ENCODE measurements at places on chromosomes 2 and 18.

DNA sequence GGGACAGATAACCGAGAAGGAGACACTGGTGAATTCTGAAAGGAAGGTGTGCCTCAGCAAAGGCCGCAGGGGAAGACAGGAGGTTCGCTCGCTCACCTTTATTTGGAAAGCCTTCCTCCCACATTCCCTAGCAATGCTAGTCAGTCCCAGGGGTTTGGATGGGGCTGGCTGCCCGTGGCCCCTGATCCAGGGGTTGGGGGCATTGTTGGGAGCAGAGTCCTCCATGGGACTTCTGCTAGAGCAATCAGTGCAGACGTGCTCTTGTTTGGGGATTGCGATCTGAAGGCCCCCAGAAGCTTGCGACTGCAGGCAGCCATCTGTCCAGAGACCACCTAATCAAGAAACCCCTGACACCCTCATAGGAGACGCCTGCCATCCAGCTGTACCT, 6.0 kb upstream of the CYP27C1 start:
- no peak for DNase-seq

- DNase-seq, result no peak
Observed at GRCh38 chr2:63755216-63755615, 86.5 kb upstream of the UGP2 start.

- DNase-seq, result no peak
Observed at GRCh38 chr18:36250827-36251226, 46.7 kb upstream of the FHOD3 start.

- DNase-seq, result no peak
Observed at GRCh38 chr2:29532436-29532835, 388.9 kb downstream of the ALK start.

GRCh38 chr2:75375646-75376582, 176.6 kb upstream of the TACR1 start:
- no peak for DNase-seq

- no peak for DNase-seq
Observed at GRCh38 chr2:237152361-237152760, 66.7 kb downstream of the COPS8 start.

GRCh38 chr2:176907341-176907740, 305.3 kb upstream of the HNRNPA3 start:
- no peak for DNase-seq

DNA sequence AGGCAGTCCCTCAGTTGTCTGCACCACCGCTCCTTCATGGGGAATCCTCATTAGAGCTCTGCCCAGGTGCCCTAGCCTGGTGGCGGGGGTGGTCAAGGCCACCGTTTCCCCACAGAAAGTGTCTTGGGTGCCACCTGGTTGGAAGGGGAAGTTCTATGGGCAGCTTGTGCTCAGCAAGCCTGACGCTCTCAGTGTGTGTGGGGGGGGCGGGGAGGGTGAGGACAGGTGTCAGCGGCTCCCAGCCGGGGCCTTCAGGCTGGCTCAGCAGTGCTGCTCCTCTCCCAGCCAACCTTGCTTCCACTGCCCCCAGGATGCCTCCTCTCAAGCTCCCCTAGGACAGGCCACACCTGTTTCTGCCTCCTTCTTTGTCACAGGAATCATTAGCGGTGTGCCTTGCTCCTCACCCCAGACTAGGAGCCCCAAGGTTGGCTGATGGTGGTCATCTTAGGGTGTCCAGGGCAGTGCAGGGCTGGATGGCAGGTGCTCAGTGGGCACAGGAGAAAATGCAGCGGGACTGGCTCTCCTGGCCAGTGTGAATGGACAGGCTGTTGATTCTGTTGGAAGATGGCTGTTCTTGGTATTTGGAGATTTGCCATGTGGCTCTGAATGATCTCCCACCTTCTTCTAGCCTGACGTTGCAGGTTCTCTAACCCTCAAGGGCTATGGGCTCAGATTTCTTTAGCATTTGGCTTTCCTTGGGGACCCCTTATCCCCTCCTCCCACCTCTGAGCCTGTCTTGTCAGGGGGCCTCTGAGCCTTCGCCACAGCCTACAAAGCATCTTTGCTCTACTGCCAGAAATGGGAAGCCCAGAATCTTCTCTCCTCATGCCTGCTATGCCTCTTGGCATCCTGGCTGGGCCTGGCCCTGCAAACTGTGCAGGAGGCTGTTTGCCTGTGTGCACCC, 185.8 kb upstream of the HS6ST1 start:
- DNase-seq, result no peak

GRCh38 chr2:28325567-28326468, 66.8 kb upstream of the FOSL2 start:
- DNase-seq, result no peak

GRCh38 chr2:95730813-95731212, 139.0 kb downstream of the TRIM43 start:
- DNase-seq, result no peak

DNA sequence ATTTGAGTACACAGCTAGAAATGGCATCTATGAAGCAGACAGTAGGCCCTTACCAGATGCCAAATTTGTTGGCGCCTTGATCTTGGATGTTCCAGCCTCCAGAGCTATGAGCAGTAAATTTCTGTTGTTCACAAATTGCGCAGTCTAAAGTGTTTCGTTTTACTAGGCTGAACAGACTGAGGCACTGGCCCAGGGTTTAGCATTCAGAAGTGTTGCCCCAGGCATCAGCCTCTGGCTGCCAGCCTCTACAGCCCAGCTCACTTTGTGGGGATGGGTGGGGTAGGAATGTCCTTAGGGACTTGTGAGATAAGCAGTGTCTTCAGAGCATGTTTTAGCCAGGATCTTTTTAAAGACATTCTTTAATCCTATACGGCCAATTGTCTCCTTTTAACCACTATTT, 51.5 kb upstream of the MGAT5 start:
- no peak for DNase-seq

- DNase-seq, result no peak
Observed at GRCh38 chr2:71153585-71154224, 23.3 kb downstream of the MPHOSPH10 start.

DNA sequence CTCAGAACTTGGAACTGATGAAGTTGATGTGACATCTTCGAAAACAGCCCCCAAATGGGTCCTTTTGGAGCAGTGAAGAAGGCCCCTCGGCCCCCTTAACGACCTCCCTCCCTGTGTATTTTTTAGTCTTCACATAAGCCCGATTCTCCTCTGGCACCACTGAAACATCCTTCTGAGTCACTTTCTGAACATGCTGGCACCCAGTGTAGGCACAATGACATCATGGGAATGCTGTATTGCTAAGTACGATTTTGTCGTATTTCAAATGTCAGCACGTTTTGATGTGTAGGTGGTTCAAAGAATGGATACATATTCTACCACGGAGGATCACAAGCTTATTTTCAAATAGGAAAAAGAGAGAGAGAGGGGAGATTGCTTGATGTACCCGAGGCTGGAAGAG, 111.7 kb upstream of the RIOK3 start:
- no peak for DNase-seq

DNA sequence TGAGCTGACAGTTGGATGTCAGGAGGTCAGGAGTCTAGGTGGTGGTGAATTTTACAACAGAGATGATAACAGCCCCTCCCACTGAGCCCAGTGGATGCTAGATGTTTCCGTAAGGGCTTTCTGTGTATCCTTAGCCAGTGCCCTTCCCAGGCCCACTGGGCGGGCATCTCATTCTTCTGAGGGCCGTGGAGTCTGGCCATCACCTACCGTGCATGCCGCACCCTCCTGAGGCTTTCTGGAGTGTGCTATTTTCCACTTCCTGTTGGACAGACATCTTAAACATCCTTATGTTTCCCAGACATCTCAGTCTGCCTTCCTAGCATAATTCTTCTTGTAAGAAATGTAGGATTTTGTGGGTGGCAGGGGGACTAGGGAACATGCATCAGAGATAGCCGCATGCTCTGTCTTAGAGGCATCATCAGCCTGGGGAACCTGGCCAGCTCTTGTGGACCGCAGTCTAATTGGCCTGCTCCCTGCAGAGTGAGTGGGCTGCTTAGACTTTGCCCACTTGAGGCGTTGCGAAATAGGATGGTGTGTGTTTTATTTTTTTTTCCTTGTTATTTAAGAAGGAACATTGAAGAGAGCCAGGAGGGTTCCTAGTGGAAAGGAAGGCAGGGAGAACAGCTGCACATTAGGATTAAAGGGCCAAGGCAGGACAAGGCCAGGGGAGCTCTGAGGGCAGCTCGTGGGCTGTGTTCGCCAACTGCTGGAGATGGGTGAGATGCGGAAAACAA, 135.8 kb downstream of the SH3RF3 start:
- DNase-seq, result no peak

DNA sequence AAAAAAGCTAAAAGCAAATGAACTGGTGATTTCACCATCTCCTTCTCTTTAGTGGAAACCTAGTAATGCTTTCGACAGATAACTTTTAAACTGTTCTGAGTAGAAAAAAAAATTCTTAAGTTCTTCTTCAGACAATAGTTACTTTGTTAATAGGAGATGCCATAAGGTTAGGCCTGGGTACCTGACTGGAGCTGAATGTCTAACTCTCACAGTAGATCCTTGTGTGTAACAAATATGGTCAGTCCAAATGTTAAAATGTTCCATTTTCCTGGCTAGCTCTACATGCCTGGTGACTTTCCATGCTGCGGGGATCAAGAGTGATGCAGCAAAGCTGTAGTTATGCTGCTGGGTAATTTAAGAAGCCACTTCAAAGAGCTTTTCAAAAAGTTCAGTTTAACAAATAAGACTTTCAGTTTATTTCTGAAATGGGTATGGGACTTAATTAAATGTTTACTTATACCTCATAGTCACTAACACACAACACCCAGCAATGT, 264.0 kb upstream of the SESTD1 start:
- no peak for DNase-seq

- DNase-seq, result no peak
Observed at GRCh38 chr2:232269867-232270266, 108.7 kb upstream of the ALPP start.

GRCh38 chr18:8808001-8808400, 102.6 kb downstream of the MTCL1 start:
- no peak for DNase-seq

- DNase-seq, result no peak
Observed at GRCh38 chr2:68907232-68907919, 36.2 kb upstream of the BMP10 start.

DNA sequence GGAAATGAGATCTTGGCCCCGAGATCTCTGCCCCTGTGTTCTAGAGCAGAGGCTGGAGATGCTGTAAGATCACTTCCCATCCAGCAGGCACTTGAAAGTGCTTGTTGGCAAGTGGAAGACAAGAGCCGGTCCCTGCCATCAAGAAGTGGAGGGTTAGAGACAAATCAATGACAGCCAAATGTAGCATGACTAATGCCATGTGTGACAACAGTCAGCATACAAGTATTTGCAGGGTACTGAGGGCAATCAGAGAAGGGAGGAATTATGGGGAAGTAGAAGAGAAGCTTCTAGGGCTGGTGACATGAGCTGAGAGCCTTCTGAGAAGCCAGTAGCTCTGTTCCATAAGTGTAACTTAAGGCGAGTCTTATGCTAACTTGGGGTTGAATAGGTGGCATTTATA, 58.6 kb downstream of the TMEM17 start:
- no peak for DNase-seq

GRCh38 chr2:11618708-11619062, 51.3 kb downstream of the NTSR2 start:
- DNase-seq, result no peak

DNA sequence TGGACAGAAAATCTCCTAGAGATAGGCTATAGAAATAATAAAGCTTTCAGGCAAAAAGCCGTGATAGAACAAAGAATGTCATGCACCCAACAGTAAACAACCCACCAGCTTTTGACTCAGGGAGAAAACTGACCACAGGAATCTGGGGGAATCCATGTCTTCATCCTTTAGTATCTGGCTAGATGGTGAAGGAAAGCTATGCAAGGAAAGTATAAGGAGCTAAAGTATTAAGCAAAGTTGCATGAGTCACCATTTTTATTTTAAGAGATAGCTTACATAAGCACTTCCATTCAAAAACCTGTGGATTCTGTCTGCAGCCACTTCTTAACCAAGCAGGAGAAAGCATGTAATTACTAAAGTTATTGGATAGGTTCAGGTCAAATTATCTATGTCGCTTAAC, 363.8 kb downstream of the LRP1B start:
- DNase-seq, result no peak

DNA sequence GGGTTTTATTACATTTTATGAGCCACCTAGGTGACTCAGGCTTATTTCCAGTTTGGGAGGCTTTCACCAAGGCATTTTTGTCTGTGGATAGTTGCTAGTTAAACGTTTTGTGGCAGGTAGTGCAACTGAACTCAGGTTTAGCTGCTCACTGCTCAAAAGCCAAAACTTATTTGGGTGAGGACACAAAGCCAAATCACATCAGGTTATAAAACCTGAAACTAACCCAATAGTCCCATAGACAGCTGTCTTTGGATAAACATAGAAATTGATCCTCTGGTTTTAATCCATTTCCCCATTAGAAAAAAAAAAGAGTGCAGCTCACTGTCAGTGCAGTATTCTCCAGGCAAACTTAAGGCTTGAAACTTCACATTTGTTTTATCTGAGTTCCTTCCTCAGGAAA, 362.6 kb upstream of the TFPI start:
- DNase-seq, result no peak

GRCh38 chr2:220226076-220226475, 598.6 kb downstream of the SLC4A3 start:
- no peak for DNase-seq

DNA sequence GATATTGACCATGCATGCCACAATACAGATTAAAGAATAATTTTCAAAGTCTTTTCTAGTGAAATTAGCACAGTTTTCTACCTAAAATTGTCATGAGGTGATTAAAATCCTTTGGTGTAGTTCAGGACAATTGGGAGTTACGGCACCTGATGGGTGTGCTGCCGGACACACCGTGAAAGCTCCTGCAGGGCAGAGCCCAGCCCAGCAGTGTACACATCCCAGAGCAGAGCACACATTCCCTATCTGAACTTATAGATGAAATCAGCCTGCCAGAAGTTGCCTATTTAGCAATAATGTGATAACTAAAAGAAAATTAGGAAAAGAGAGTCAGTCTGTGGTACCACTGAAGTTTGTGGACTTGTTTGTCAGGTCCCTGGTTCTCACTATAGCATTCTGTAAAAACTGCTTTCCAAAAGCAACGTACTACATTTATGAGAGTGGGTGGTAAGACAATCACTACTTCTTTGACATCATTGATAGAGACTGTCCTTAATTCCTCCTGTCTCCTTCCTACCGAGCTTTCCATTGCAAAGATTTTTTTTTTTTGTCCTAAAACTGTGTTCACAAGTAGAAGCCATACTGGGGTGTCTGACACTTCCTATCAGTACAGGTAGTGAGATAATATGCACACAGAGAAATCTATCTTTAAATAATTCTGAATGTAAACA, 3.4 kb downstream of the CYTIP start:
- DNase-seq, result no peak

DNA sequence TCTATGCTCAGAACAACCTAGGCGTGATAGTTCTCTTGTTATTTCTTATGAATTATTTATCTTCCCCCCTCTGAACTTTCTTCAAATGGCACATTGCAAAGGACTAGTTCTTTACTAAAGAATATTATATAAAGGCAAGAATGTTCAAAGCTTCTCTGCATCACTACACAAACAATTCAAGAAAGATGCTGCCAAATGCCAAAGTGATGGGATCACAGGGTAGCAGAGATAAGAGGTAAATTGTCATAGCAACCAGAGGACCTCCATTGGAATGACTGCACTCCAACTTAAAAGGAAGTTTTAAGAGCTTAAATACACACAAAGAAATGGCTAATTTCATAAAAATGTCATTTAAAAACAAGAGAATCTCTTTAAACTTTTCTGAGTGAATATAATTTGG, 72.8 kb downstream of the AQP4 start:
- no peak for DNase-seq

GRCh38 chr18:77061946-77062517, 70.6 kb downstream of the MBP start:
- DNase-seq, result no peak

GRCh38 chr2:128786741-128787478, 468.2 kb upstream of the HS6ST1 start:
- no peak for DNase-seq
